ENCODE measurements at places on chromosomes 3 and 15. TPM values are rescaled to one million over a fixed set of nuclear protein-coding genes. Genes with fewer than 3 reads are reported as not detected.

GRCh38 chr15:48085591-48085930 lies 35.2 kb upstream of the SLC24A5 start:
- DNase-seq: no peak

DNA sequence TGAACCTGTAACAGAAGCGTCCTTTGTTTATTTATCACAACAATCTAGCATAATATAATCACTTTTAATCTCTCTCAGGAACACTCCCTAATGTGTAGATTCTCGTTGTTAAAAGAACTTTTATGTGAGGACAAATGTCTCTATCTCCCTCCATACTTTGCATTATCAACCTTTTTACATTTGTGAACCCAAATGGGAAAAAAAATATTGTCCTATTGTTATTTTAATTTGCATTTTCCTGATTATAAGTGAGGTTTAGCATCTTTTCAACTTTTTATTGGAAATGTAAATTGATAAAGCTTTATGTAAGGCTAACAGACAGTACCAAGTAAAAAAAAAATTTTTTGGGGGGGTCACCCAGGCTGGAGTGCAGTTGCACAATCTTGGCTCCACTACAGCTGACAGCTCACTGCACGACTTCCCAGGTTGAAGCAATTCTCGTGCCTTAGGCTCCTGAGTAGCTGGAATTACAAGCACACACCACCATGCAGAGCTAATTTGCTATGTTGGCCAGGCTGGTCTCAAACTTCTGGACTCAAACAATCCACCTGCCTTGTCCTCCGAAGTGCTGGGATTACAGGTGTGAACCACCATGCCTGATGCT lies 33.0 kb upstream of the DENND4A start:
- no peak for DNase-seq

GRCh38 chr15:72554471-72555425 lies 80.6 kb downstream of the ARIH1 start:
- DNase-seq: no peak

DNA sequence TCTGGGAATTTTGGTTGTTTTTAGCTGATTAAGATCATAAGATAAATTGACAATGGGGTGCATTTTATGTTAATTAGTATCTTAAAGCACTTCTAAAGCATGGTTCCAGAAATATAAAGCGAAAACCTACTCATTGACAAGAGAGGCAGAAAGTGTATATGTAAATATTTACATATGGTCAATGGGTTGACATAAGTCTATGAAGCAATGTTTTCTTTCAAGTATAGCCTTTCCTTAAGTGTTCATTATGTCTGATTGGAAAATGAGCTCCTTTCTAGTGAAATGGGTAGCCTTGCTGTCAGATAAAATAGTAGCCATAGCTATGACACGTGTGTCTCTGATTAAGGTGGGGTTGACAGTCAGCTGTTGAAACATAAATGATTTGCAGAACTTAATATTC lies 365.2 kb upstream of the AGTR1 start:
- no peak for DNase-seq

ARRDC4 gene
- total RNA-seq: 2.0 TPM

Measured in activated B cell treated with CpG ODN at 0.5 μM for 24 hours (primary cell).